ENCODE measurements at places on chromosomes 2 and 18.

- DNase-seq: no peak
These were observed 40.1 kb upstream of the SOS1 start for GRCh38 chr2:39160982-39161381.

DNA sequence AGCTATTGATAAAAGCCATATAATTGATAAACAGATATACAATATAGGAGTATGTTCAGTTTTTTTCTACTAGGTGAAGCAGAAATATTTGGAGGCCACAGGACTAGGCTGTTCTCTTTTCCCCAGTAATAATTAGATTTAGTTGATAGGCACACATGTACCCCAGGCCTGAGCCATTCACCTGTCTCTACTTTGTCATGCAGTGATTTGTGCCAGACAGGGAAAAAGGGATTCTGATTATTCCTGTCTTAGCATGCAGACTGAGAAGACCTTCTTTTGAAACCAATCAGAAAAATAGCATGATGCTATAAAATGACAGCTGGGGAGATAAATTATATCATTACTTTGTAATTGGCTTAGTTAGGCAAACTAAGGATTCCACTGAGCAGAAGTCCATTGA is 94.3 kb downstream of the DOCK10 start:
- DNase-seq: no peak

GRCh38 chr2:177573120-177573519 is 180.5 kb downstream of the AGPS start:
- DNase-seq: no peak

DNA sequence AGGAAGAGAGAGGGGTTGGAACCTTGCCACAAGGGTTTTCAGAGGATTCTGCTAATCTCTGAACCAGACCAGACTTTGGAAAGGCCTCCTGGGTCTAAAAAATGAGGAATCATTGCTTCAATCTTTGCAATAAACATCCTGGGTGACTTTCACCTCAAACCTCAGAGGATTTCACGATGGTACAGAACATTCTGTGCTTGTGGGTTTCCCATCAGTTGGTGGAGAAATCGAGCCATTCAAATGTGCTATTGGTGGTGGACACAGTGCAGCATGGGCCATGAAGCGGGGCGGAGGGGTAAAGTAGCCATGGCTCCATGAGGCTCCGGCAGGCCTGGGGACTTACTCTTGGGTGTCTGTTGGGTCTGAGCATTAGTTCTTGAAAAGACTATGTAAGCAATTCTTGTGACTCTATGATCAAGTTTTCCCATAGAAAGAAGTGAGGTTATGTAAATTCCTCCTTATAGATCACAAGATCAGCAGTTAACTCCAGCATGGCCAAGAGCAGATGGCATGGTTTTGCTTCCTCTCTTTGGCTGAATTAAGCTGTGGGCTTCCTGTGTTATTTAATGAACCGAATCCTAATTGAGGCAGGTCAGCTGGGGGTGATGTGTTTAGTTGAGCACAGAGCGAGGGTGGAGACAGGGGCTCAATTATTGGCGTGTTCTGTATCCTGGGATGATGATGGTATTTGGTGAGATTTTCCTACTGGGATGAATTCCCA is 1.9 kb upstream of the IL1R2 start:
- DNase-seq: no peak

DNA sequence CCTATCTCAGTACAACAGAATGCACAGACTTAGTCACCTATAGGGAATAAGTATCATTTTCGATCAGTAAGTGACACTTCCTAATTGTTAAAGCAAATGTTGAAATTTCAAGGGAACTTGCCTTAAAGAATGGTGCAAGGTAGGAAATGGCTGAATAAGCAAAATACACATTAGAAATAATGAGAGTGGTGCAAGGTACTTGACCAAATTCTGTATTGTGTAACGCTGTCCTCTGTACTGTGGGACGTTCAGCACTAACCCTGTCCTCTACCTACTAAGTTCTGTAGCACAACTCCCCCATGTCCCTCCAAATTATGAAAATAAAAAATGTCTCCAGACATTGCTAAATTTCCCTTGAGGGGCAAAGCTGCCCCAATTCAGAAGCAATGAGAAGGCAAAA is 19.4 kb downstream of the MMADHC start:
- no peak for DNase-seq

GRCh38 chr2:73946666-73947065 is 20.0 kb downstream of the DGUOK start:
- DNase-seq: no peak

GRCh38 chr18:72273025-72273424 is 271.1 kb downstream of the CBLN2 start:
- no peak for DNase-seq

GRCh38 chr2:70029814-70030409 is 57.4 kb upstream of the PCBP1 start:
- no peak for DNase-seq

GRCh38 chr2:12718015-12718671 is 1.4 kb downstream of the TRIB2 start:
- no peak for DNase-seq

- DNase-seq: no peak
These were observed 67.8 kb upstream of the SALL3 start for GRCh38 chr18:78911751-78912283.

DNA sequence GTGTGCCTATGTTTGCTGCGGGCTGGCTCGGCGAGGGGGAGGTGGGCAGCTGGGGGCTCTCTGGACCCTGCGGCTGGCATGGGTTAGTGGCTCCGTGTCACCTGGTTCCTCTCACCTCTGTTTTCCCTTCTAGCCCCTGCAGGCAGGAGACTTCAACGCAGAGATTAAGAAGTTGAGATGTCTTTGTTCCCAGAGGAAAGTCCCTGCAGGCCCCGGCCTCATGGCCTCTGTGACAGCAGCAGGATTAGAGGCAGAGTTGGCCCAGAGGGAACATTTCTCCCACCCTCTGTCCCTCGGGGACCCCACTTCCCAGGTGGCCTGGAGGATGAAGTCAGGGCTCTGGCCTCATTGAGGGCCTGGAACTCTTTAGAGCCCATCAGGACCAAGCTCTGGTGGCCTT is 56.5 kb downstream of the HPCAL1 start:
- DNase-seq: no peak

GRCh38 chr2:176147800-176148496 is 3.4 kb upstream of the HOXD4 start:
- no peak for DNase-seq

GRCh38 chr18:62128157-62128556 is 58.7 kb downstream of the PIGN start:
- no peak for DNase-seq

DNA sequence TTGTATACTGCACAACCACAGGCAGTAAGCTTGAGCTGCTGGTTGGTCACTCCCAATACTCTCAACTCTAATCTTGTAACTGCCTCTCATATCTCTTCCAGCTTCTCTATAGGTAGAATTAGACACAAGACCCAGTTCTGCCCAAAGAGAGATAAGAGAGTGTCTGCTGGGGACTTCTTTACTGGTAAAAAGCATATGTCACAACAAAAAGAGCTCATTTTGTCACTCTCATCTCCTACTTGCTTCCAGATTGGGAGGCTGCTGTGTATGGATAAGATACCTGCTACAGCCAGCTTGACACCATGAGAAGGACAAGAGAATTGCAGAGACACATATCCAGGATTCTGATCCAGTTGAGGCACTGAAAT is 165.2 kb downstream of the PTH2R start:
- no peak for DNase-seq

DNA sequence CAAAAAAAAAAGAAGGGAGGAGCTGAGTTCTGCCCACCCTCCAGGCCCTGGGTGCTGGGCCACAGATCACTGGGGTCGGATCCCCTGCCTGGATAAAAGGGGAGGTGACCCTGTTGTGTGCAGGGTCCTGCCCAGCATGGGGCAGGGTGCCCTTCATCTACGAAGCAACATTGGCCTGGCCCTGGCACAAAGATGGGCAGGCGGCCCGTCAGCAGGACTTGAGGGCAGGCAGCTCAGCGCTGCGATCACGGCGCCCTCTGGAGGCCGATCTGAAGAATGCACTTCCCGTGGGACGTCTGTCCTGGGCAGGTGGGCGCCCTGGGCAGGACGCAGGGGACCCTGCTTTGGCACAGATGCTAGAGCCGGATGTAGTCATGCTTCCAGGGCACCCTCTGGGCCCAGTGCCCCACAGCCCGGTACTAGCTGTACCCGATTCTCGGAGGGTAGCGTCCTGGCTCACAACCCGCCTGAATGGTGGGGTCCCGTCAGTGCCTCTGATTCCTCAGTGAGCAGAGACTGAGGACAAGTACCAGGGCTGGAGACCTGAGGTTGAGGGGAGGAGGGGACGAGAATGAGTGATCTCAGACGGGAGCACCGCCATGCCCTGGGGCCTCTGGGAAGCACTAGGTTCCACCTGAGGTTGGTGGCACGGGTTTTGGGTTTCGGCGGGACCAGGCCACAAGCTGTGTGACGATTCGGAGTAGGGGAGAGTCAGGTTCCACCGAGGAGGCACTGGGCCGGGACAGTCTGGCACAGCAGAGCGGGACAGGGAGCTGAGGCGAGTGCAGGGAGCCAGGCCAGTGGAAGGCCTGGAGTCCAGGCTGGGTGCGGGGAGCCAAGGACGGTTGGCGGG is 18.0 kb downstream of the ARID5A start:
- no peak for DNase-seq

- no peak for DNase-seq
These were observed 442.8 kb upstream of the CHST9 start for GRCh38 chr18:27627927-27628326.

DNA sequence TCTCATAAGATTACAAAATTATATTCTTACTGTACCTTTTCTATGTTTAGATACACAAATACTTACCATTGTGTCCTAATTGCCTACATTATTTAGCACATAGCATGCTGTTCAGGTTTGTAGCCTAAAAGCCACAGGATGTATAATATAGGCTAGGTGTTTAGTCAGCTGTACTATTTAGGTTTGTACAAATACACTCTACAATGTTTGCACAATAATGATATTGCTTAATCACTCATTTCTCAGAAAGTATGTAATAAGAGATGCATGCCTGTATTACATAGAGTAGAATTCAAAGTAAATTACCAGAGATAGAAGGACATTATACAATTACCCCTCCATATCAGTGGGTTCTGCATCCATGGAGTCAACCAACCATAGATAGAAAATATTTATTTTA is 201.1 kb upstream of the COL3A1 start:
- DNase-seq: peak; percentile 39

DNA sequence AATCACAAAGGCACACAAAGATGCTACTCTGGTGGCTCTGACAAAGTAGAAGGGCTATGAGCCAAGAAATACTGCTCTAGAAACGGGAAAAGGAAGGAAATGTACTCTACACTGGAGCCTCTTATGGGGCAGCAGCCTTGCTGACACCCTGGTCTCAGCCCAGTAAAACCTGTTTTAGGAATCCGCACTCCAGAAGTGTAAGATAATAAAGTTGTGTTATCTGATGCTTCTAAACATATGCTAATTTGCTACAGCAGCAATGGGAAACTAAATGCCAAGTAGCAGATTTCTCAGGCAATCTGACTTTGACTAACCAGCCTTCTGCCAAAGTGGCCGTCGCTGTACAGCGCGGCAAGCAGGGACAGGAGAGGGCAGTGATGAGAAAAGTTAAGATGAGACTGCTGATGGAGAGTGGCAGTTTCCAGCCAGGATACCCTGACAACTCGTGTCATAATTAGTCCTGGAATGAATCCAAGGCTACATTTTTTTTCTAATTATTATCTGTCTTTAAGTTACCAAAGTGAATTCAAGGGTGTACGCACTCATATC is 99.0 kb downstream of the NETO1 start:
- no peak for DNase-seq

DNA sequence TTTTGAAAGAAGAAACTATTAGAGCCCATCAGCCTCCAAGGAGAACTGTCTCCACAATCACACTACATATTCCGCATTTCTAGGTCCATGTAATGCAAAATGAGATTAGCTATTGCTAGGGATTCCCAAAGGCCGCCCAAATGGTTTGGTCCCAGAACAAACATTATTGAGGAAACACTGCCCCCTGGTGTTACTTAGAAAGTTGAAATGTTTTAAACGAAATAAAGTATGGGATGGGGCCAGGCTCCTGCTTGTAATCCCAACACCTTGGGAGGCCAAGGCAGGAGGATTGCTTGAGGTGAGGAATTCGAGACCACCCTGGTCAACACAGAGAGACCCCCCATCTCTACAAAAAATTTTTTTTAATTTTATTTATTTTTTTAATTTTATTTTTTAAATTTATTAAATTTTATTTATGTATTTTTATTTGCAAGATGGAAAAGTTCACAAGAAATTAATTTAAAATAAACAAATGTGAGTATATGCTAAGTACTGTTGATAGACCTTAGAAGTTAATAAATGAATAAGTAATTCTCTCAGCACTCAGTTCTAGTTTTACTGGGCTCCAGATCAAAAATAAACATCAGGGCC is 5.5 kb downstream of the NHEJ1 start:
- peak; percentile 66 for DNase-seq

- DNase-seq: no peak
These were observed 101.3 kb upstream of the ITGB6 start for GRCh38 chr2:160301420-160301819.

DNA sequence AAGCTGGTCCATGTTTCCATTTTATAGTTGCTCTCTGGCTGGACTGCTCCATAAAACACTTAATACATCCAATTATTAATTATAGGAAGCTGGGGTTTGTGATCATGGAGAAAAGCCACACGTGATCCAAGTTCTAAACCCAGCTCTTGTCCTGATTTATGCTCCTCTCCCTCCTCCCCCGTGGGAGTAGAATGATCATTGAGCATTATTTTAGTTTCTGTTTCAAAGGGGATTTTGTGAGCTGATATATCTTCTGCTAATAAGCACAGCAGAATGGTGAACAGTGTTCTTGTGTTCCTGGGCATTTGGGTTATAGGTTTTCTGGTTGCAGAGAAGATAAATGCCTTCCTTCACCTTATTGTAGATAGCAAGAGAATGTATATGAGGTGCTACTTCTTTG is 135.7 kb upstream of the TMEM200C start:
- DNase-seq: no peak

GRCh38 chr18:23225503-23225902 is 90.2 kb downstream of the CABLES1 start:
- DNase-seq: no peak

DNA sequence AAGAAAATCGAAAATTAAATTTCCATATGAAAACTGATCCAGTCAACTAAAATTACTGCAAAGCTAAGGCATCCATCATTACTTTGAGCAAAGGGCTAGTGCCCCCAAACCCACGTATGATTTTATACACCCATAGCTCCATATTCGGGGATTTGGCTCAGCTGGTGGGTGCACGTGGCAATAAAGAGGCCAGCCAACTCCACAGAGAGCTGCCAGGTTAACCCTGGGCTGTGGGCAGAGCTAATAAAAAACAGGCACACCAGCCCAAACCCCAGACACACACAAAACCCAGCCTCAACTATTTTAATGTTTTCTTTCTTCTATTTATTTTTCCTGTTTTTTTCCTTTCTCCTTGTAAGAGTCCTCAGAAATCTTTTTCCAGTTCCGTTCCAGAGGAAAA is 151.3 kb upstream of the SOX11 start:
- no peak for DNase-seq

GRCh38 chr2:145245268-145245870 is 725.5 kb upstream of the ZEB2 start:
- DNase-seq: no peak

- DNase-seq: no peak
These were observed 447 bp downstream of the GGCX start for GRCh38 chr2:85560812-85561279.
